ENCODE measurements at places on chromosomes 6 and 20.

DNA sequence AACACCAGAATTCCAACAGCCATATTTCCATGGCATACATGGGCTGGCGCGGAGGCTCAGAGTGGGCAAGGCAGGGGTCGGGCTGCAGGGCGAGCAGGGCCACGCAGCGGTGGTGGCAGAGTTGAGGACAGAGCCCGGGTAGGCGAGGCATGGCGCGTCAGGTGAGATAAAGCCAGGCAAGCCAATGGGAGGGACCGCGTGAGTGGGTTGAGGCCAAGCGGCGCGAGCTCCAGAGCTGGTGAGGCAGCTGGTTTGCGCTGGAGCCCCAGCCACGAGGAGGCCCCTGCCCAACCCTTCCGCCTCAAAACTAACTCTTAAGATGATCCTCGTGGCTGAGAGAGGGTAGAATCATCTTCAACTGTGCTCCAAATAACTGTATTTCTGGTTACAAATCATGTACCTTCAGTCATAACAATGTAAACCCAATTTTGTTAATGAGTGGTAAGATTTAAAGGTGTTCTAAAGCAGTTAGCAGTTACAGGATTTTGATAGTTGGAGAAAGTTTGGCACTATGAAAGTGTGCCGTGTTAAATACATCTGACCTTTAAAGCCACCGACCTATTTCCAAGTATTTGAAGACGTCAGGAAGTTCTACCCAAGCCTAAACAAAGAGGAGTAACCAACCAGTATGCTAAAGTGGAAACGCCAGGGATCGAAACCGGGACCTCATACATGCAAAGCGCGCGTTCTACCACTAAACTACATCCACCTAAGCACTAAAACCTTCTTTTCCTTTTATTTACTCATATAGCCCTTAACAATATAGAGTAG is 107.9 kb downstream of the GPX5 start:
- no peak for DNase-seq

DNA sequence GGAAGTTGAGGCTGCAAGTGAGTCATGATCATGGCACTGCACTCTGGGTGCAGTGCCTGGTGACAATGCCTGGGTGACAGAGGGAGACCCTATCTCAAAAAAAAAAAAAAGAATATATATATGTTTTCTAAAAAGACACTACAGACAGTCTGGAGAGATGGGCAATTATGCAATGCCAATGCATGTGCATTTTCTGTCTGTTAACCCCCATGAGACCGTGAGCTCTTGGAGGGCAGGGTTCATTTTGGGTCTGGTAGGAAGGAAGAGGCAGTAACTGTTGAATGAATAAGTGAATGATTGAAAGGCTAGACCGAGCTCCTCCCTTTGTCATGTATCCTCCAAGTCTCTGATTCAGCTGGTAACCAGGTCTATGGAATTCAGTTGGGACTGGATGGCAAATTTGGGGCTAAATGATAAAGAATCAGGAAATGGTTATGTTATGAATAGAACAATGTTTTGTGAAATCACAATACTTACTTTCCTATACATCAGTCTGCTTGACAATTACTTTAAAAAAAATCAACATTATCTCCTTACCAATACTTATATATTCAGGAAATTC is 5.6 kb upstream of the BLCAP start:
- no peak for DNase-seq

GRCh38 chr6:111804627-111805235 is 68.5 kb downstream of the FYN start:
- peak; percentile 84 for DNase-seq

DNA sequence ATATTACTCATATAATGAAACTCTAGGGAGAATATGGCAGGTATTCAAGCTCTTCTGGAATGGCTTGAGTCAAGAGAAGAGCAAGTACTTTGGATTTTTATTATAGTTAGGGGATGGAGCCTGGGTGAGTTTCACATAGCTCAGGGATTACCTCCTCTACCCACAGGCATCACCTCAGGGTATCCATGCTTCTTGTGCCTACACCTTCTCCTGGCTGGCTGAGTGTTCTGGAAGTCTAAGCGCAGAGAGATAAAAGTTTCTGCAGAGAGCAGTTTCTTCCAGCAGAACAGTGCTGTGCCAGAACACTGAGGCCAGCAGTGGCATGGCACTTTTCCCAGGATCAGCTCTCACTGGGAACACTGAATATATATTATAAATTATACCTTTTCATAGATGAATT is 199.7 kb upstream of the KCNQ5 start:
- DNase-seq, result no peak

- no peak for DNase-seq
Observed at GRCh38 chr6:170294298-170294730, 3.4 kb upstream of the DLL1 start.

GRCh38 chr6:38501931-38502330 is 137.8 kb downstream of the BTBD9 start:
- no peak for DNase-seq

Measured in RCC 7860 (cell line).